ENCODE measurements at places on chromosomes 3 and 15.

- no peak for DNase-seq
Observed at GRCh38 chr3:72487946-72488737, 360.1 kb downstream of the SHQ1 start.

GRCh38 chr3:113245761-113246161, 34.4 kb downstream of the BOC start:
- no peak for DNase-seq

DNA sequence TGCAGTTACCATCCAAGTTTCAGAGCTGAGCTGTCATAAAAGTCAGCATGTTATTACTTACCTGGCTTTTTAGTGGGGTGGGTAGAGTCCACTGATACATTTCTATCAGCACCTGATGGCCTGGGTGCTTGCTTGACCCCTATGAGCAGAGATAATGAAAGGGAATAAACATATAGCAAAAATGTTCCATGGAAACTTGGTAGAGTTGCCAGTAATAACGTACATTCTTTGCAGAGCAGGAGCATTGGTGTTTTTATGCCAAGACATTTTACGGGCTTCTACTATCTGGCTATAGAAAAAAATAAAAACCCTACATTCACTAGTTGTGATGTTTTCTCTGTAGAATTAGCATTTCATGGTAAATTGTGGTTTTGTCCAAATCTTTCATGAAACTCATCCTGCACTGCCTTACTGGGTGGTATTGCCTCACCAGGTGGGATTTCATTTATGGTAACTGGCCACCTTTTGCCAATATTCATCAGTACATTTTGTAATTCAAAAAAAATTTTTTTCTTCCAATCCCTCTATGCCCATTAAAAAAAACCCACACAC, 70.9 kb downstream of the TFG start:
- no peak for DNase-seq

- DNase-seq, result no peak
Observed at GRCh38 chr3:56522374-56522773, 34.6 kb upstream of the CCDC66 start.

- no peak for DNase-seq
Observed at GRCh38 chr3:134242649-134243617, 7.7 kb downstream of the RYK start.

- DNase-seq, result no peak
Observed at GRCh38 chr15:31309893-31310606, 16.6 kb upstream of the KLF13 start.

DNA sequence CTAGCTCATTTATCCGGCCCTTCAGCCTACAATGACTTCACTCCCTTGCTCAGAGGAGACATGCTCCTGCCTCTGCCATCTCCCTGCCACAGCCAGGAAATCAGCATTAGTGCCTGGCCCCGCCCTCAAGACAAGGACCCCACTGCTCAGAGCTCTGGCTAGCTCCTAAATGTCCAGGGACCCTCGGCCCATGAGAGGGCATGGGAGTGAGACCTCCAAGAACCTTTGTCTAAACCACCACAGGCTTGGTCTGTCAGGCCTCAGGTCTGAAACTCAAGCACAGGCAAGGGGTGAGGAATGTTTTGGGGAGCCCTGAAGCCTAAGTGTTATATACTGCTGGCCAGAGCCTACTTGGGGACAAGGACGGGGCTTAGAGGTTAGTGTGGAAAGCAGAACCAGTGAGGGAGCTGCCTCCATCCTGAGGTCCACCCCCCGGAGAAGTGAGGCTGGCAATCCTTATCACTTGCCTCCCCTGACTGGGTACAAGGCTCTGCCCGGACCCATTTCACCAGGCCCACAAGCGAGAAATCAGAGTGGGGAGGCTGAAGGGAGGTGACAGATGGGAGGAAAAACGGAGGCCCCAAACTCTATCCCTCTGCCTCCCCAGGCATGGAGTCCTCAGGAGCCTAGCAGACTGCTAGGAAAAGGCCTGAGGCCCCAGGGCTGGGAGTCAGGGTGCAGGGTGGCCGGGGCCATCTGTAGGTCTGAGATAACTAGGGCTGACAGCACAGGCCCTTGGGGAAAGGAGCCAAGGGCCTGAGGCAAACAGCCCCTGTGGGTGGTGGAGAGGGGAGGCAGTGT, 18.8 kb downstream of the SHF start:
- DNase-seq, result no peak

DNA sequence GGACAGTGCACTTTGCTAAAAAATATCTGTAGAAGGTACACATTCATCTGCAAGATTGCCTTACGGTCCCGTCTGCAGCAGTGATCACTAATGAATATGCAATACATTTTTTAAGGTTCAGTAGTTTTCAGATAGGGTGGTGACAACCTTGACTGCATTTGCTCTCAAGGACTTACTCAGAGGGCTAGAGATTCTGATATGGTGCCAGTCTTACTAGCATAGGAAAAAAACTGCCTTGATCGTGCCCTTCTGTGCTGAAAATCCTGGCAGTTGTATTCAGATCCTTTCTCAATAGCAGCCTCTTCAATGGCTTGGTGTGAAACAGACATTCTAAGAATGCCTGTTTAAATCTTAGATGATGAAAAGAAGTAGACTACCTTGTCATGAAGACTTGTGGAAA, 411.9 kb upstream of the CCDC54 start:
- no peak for DNase-seq

DNA sequence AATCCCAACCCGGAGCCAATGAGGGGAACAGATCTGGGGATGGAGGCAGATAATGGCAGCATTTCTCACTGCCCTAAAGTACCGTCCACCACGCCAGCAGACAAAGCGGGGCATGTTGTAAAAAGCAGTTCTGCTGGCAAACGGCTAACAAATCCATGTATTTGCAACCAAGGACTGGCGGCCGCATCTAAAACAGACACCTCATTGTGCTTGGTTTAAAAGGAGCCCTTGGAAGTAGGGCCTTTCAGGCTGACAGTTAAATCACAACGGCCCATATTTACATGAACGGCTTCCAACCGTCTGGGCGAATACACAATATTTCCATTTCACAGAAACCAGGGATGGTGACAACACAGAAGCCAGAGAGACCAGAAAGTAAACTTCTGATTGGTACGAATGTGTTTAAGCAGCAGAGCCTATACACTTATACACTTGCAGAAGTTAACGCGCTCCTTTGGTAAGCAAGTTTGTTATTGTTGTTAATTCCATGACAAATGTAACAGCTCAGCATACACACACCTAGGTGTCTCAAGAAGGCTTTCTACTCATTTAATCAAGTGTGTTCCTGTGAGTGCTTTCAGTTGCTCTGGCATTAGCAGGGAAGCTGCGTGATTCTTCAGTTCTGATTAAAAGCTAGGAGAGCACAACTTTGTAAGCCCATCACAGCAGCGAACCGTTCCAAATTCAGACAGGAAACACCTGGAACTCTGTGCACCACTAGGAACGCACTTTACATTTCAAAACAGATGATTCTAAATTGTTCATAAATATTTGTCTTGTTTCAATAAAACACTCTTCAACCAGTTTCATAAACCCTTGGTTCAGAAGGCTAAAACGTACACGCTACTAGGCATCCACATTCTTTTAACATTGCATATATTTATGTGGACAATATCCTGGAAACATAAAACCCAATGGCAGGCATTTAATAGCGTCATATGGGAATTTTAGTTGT, 112.9 kb downstream of the PDZRN3 start:
- no peak for DNase-seq

All from stimulated activated CD4-positive, alpha-beta T cell treated with anti-CD3 and anti-CD28 coated beads, Interleukin-12 subunit alpha, Interleukin-12 subunit beta, amount 100 ng/mL, for 24 hours (primary cell).